Activated CD8-positive, alpha-beta memory T cell treated with anti-CD3 and anti-CD28 coated beads for 1 hour (primary cell): ENCODE measurements at places on chromosomes 2 and 18.

DNA sequence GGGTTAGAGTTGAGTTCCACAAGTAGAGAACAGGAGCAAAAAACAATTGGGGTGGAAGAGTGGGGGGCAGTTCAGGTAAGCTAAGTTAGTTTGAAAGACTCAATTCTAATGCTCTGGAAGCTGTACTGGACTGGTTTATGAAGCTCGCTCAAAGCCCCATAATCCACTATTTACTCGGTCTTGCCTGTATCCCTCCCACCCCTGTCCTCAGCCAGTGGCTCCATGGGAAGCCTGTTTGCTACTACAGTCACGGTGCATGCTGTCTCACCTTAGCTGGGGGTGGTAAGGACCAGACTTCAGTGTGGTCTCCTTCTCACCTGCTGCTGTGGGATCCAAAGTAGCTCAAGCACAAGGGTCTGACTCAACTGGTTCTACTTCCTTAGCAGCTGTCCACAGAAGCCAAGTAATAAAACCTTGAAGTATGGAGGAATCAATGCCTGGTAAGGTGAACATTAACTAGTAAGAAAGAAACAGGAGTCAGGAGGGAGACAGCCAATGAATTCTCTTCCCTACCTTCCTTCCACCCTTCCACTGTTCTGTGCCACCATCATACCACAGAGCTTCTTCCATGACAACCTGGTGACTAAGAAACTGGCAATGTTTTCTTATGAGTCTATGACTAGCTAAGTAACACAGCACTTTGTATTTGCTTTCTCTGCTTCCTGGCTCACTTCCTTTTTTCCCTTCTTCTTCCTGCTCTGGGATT is 230.8 kb downstream of the SRBD1 start:
- no peak for DNase-seq

DNA sequence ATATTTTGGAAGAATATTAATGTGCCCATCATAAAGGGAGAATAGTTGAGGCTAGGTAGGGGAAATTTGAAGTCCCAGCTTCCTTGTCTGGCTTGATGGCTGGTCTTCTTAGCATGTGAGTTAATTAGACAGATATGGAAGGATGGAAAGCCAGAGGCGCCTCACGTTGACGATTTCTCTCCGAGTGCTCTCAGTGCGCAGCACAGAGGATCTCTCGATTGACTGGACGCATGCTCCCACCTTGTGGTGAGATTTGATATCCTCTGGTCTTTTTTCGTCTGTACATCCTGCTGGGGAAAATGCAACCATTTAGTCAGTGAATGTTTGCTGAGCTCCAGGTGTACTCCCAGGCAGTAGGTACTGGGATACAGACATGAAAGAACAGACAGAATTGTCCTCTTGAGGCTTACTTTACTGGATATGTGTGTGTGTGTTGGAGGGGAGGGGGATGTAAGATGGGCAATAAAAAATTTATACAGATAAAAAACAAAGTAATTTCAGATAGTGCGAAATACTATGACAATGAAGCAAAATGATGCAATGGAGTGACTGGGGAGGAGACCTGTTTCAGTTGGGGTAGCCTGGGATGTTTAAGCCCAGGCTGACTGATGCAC is 66.9 kb upstream of the ZNG1B start:
- peak; percentile 39 for DNase-seq

- DNase-seq, result no peak
These were observed 30.6 kb downstream of the RTN4 start for GRCh38 chr2:55019526-55020258.

DNA sequence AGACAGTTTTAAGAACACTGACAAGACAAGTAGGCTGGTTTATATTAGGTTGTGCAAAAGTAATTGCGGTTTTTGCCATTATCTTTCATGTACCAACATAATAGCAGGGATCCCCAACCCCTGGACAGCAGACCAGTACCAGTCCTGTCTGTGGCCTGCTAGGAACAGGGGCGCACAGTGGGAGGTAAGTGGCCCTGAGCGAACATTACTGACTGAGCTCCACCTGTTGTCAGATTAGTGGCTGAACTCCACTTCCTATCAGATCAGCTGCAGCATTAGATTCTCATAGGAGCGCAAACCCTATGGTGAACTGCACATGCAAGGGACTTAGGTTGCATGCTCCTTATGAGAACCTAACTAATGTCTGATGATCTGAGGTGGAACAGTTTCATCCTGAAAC is 921.9 kb downstream of the CCDC85A start:
- DNase-seq, result no peak

DNA sequence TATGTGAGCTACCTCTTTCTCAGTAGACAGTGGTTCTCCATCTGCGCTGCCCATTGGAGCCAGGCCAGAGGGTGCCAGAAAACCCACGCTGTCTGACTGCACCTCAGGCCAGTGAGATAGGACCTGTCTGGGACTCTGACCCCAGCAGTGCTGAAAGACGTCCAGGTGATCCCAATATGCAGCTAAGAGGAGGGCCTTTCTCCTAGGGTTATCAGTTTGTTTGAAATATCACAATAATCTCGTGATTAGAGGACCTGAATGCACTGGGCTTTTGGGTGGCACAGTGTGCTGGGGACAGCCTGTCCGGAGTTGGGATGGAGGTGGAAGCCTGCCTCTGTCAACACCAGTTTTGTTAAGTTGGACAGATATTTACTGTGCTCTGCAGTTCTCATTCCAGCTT is 216.3 kb downstream of the LDLRAD4 start:
- DNase-seq, result no peak

GRCh38 chr2:110853516-110853915 is 121.1 kb downstream of the ACOXL start:
- DNase-seq, result no peak

DNA sequence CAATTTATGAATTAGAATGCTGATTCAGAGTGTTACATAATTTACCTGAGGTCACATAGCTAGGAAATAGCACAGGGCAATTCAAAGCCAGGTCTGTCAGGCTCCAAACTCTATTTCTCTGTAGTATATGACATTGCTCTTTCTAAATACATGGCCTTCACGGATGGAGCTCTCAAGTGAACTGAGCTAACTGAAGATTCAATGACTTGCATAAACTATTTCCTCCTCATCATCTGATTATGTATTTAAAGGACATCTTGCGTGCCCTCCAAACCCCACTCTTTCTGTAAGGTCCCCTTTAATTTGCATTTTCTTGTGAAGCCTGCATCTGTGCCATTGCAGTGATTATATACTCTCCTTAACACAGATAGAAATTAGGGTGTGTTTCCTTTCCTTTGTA is 537.4 kb upstream of the VRK2 start:
- DNase-seq, result no peak

DNA sequence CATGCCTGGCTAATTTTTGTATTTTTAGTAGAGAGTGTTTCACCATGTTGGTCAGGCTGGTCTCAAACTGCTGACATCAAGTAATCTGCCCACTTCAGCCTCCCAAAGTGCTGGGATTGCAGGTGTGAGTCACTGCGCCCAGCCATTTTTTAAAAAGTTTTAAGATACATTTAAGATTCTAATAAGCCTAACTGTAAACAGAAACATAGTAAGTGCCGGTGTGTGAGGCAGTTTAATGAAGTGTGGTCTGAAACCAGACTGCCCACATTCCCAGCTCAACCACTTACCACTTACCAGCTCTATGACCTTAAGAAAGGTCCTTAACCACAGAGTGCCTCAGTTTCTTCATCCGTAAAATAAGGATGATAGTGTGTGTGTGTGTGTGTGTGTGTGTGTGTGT is 42.4 kb downstream of the TMEM237 start:
- no peak for DNase-seq

- no peak for DNase-seq
These were observed 1397.6 kb upstream of the DDX18 start for GRCh38 chr2:116416731-116417377.

GRCh38 chr2:78549766-78550165 is 475.7 kb upstream of the REG3G start:
- DNase-seq, result no peak

- no peak for DNase-seq
These were observed 121.9 kb upstream of the MYT1L start for GRCh38 chr2:2452961-2453360.

GRCh38 chr2:108182489-108182888 is 57.3 kb upstream of the SULT1C3 start:
- DNase-seq, result no peak

DNA sequence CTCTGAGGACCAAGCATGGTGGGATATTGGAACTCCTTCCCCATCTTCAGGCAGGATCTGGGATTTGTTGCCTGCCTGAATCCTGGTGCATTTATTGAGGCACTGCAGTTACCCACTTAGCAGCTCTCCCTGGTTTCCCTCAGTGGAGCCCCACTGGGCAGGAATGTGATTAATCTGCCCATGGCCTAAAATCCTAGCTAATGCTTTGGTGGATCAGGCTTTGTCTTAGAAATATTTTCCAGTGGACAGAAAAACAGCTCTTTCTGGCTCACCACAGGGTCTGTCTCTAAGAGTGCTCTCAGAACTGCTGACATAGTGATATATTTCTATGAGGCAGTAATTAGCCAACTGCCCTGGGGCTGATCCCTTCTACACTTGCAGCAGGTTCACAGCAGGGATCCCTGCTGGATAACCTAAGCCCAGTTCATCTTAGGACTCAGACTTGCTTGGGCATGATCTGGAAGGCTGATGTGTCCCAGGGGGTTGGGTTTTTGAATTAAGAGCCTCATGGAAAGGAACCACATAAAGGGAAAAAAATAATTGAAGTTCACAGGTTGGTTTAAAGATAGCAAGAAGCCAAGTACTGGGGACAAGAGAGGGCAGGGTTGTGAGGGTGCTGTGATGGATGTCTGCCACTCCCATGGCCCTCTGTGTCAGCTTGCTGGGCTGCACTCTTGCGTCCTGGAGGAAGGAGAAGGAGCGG is 44.3 kb upstream of the ZDBF2 start:
- DNase-seq, result no peak

DNA sequence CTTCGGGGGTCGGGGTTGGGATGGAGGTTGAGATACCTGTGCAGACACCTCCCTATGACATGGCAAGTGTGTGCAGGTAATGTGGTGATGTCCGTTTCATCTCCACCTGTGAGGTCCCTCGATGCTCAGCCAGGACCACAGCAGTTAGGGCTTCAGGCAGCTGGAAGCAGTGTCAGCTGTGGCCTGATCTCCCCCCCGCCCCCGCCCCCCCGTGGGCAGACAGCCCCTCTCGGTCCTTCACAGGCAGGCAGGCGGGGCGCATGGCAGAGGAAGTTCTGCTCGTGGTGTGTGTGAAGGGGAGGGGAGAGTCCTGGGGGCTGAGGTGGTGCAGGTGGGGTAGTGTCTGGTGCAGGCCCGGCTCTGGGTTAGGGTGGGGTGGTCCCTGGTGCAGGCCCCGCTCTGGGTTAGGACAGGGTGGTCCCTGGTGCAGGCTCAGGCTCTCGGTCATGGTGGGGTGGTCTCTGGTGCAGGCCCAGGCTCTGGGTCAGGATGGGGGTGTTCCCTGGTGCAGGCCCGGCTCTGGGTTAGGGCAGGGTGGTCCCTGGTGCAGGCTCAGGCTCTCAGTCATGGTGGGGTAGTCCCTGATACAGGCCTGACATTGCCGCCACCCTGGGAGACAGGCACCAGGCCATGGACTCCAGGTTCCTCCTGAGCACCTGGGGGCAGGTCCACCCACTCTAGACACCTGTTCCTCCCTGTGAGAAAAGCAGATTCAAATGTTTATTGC is 94.3 kb downstream of the NFATC1 start:
- no peak for DNase-seq

DNA sequence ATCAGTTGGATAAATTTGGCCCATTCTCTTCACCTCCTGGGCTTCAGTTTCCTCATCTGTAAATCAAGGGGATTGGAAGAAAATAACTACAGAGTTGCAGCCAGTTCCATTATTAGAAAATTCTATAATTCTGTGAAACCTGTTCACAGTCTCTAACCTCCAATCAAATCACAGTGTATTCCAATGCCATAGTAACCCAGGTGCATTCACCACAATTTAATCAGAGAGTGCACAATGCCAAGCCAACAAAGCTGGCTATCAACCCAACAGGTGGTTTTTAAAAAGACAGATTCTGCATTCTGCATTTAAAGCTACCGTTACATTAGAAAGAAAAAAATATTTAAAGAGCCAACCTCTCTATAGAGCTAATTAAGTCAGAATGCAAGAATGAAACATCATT is 308.6 kb downstream of the RNF144A start:
- DNase-seq, result no peak

DNA sequence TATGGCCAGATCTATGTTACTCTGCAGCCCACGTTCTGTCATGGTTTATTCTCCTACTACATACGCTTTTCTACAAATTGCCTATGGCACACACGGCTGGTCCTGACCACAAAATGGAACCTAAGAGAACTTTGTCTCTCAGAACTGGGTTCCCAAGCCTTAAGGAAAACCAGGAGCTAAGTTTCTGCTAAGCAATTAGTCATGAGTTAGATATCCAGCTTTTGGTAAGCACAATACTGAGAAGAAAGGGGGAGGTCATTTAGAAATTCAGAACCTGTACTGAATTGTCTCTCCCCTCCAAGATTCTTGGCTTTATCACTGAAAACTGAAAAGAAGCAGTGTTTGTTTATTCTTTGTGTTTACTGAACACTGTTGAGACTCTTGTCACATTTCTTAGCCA is 283.5 kb upstream of the TANK start:
- no peak for DNase-seq

DNA sequence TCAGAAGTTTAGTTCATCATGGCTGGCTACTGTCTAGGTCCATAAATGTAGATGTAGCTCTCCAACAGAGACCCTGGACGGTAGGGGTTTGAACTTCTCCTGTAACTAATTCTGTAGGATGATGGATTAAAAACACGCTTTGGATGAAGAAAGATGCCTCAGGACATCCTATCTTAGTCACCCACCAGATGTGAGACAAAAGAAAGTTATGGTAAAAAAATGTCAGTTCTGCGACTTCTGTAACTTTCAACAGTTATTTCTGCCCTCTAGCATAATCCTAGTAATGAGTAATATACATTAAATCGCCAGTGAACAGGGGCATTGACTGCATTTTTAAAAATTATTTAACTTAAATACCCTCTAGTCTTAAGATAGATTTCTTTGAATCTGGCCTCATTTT is 210.1 kb upstream of the LRATD1 start:
- no peak for DNase-seq
